ENCODE measurements at places on chromosomes 4 and X. TPM values are rescaled to one million over a fixed set of nuclear protein-coding genes. Genes with fewer than 3 reads are reported as not detected.

DNA sequence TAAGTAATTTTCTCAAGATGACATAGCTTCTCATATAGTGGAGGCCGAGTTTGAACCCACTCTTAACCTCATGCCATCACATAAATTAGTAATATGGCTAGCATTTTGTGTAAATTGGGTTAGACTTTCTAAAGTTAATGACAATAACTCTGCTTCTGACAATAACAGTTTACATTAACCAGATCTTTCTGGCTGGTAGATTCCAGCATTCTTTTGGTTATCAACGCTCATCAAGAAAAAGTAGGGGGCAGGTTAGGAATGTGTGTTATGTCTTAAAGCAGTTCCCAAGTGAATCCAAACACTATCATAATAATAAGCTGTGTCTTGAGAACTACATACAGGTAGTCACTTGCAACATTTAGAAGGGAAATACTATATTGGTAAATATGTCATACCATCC, 162.5 kb downstream of the PRDM5 start:
- DNase-seq: no peak

The UNC5C gene
- total RNA-seq: not detected

DNA sequence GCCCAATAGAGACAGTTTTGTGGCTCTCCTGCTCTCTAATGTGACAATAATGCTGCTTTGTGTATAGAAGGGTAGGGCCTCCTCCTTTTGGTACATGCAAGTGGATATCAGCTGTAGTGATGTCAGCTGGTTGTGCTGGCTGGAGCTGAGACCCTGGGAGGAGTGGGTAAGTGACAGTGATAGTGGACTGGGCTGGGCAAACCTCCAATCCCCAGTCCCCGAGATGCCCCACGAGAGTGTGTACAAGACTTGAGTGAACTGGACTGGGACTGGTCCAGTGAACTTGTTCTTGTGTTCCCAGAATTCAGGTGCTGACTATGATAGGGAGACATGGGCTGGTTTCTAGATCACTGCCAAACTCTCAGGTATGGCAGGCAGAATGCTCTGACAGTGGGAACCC, 583.6 kb upstream of the PCDH10 start:
- DNase-seq: no peak

The CTPS2 gene
- total RNA-seq: 8.0 TPM

DNA sequence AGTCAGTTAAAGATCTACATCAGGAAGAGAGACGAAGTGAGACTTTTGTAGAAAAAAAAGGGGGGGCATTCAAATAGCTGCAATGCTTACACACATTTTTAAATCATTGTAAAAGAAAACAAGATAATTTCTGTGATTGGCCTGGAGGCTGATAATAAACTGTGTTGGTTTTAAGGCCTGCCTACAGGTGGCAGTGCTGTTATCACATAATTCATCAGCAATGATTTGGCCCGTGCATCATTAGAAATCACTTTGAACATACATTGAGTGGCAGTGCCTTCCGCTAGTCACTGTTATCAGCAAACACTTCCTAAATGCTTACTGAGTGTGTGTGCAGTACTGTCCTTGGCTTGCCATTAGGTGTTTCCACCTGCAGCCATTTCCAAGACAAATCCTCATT, 831.9 kb downstream of the TRIML1 start:
- peak; percentile 0 for DNase-seq

DNA sequence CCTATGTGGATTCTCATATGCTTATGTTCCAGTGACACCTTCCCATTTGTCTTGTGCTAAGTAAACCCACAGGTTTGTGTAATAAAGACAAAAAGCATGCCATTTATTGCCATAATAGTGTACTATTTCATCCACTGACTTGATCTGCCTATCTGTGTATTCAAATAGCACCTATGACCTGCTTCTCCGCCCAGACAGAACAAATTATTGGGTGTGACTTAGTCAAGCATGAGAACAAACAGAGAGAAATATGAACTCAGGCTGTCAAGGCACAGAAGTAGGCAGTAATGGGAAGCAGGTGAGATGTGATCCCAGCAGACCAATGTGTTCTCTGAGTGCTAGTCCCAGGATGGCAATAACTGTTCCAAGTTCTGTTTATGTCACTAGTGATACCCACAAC, 25.4 kb downstream of the ELOVL6 start:
- DNase-seq: no peak

DNA sequence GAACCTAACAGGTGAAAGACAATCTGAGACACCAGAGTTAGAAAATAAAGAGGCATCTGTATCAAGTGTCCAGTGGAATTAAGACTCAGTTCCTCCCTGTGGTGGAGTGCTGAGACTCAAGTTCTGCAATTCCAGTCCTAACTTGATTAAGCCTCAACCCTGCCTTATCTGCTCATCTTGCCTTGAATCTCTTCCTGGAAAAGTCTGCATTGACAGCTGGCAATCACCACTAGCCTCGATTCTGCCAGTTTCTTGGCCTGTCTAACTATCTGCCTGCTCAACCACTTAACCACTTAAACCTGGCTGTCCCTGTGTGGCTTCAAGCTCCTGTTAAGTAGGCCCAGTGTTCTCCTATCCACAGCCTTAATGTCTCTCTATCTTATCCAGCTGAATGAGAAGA, 22.4 kb upstream of the NEIL3 start:
- no peak for DNase-seq

The ZFP92 gene
- not detected for total RNA-seq

DNA sequence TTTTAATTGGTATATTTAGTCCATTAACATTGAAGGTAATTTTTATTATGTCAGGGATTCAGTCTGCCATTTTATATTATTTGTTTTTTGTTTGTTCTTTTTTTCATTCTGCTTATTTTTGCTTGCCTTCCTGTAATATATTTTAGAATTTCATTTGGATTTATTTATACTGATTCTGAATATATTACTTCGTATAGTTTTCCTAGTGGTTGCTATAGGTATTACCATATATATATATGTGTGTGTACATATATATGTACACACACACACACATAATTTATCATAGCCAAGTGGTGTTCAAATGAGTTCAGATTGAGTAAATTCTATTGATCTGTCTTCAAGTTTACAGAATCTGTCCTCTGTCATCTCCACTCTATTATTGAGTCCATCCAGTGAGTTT, 11.2 kb downstream of the CITED1 start:
- no peak for DNase-seq

The PHOX2B gene
- not detected for total RNA-seq

DNA sequence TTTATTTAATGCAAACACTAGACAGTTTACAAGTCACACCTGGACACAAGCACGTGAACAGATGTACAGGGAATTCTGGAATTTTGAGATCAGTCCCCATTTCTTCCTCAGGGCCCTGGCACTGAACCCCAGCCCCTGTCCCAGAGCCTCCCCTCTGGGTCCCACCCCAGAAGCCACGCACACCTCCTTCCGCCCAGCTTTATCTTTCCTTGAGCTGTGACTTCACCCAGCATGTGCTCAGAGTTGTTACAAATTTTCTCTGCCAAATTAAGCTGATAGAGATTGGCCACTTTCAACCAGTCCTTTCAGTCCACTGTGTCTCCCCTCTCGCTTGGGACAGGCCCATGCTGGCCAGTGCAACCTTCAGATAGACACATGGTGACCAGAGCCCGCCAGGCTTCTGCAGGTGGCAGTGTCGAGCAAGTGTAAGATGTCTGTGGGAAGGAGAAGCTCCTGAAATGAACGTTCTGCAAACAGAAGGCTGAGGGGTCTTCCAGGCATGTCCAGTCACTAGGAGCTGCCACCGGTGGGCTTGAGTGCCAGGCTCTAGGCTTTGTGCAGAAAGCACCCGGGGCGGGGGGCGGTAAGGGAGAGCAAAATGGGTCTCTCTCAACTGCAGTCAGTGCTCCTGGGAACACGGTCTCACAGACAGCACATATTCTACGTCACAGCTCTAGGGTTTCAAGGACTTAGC, 73.3 kb downstream of the MTMR1 start:
- DNase-seq: no peak

- no peak for DNase-seq
Observed at GRCh38 chr4:132180020-132180427, 969.1 kb upstream of the PCDH10 start.

DNA sequence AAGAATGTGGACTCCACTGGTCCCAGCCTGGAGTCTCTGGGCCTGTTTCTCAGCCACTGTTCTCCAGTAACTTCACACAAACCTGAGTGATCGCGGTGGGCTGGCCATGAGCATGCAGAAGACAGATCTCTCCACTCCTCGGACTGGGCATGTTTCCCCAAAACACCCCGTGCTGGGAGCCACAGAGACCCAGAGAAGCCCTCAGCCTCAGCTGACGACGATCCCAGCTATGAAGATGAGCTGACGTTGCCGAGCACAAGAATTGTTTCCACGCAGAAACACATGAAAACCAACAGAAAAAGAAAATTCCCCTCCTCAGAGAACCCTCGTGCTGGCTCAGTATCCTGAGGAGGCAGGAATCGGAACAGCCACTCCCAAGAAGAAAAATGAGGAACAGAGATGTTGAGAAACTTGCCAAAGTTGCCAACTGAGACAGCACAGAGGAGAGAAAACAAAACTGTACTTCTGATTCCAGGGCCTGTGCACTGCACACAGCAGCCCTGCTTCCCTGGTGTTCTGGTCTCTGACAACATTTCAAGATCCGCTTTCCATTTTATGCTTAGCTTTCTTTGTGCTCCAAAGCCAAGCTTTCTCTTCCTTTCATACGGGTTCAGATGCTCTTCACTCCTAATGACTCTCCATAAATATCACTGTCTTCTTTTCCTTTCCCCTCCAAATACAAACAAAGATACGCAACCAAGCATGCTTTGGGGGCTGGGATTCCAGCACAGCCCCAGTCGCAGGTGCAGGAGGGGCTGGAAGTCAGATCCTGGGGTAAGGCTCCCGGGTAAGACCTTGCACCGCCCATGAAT, 81.4 kb downstream of the IRF2 start:
- peak; percentile 13 for DNase-seq

GRCh38 chr4:6172093-6172926, 28.0 kb downstream of the JAKMIP1 start:
- no peak for DNase-seq

Measured in GM23248 (cell line).